ENCODE measurements at places on chromosomes 1 and 21.

DNA sequence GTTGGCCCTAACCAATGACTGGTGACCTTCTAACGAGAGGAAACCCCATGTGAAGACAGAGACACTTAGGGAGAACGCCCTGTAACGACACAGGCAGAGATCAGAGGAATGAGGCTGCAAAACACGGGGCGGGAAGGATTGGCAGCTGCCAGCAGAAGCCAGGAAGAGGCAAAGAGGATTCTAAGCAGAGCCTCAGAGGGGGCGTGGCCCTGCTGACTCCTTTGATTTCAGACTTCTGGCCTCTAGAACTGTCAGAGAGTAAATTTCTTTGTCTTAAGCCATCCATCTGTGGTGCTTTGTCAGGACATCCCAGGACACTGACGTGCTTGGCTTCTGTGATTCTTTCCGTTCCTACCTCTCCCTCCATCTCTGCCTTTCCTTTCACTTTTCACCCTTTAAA lies 79.3 kb downstream of the SH3BGR start:
- DNase-seq: no peak

GRCh38 chr21:40704141-40704540 lies 142.8 kb downstream of the DSCAM start:
- DNase-seq: no peak

DNA sequence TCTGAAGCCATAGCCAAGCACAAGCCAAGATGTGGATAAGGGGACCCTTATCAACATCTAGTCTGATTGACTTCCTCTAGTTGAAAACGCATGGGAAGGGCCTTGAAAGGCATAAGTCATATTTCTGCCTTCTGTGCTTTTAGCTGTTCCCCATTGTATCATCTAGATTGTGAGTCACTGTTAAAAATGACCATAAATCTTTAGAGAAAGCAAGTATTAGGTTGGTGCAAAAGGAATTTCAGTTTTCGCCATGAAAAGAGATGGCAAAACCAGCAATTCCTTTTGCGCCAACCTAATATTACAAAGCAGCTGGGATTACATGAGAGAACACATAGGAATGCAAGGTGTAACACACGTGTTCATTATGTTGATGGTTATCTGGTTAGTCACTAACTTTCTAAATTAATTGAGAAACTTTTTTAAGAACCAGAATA lies 63.6 kb downstream of the CLIC6 start:
- no peak for DNase-seq

GRCh38 chr1:159943278-159943640 lies 2.2 kb downstream of the IGSF9 start:
- DNase-seq: no peak

DNA sequence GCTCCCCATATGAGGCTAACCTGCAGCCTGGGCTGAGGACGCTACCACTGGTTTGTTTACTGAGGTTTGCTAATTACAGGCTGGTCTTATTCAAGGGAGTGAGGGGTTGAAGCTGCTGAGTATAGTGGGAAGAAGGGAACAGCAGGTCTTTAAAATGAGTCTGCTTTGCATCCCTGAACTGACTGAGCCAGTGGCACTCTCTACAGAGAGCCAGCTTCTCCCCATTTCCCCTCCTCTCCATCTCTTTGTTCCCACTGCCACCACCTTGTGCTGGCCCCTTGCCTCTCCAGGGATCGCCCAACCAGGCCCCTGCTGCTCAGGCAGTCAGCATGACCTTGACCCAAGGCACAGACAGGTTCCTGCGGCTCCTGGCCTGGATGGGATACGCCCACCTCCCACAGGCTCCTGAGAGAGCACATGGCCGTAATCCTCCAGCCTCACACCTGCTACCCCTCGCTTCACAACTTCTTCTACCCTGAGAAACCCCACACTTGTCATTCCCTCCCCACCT lies 45.0 kb downstream of the IER5 start:
- DNase-seq: no peak

DNA sequence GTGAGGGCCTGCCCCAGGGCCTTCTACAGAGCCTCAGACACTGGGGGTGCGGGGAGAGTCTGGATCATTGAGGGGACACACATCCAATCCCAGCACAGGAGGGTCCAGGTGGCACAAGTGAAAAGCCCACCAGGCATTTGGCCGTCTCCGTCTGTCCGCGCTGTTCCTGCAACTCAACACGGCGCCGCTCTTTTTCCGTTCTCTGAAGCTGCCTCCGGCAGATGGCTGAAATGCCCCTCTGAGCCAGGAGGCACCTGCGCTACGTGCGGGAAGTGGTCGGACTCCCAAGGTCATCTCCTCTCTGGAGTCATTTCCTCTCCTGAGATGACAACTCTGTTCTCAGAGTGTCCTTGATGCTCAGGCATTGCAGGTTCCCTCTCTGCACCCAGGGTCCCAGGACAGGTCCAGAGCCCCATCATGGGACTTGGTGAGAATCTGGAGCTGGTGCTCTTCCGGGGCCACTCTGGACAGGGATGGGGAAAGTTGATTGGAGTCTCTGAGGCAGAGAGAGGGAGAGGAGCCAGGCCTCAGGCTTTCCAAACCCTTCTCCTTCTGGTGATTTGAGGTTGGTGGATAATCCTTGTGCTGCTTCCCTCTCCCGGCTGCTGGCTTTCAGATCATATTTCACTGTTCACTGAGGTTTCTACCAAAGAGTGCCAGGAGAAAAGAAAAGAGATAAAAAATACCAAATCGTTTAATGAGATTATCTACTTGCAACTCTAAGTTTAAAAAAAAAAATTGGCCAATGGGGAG lies 14.0 kb upstream of the MIXL1 start:
- no peak for DNase-seq

DNA sequence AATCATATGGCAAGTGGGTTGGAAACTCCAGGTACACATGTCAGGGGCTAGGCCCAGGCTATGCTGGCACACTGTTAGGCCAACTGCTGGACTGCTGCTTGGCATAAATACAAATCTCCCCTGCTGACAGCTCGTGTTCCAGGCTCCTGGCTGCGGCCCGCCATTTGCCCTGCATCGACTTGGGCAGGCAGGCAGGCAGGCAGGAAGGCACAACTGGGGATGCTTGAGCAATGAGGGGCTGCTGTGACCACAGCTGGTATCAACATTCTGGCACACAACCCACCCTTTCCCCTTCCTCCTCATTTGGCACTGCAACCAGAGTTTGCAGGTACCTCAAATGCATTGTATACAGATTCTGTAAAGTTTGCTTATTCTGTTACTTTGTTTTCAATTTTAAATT lies 53.2 kb downstream of the SAMSN1 start:
- no peak for DNase-seq

- DNase-seq: no peak
These were observed 181.3 kb downstream of the ATP6V1G3 start for GRCh38 chr1:198359024-198359653.

GRCh38 chr1:178540204-178540603 lies 27.3 kb downstream of the TEX35 start:
- no peak for DNase-seq

DNA sequence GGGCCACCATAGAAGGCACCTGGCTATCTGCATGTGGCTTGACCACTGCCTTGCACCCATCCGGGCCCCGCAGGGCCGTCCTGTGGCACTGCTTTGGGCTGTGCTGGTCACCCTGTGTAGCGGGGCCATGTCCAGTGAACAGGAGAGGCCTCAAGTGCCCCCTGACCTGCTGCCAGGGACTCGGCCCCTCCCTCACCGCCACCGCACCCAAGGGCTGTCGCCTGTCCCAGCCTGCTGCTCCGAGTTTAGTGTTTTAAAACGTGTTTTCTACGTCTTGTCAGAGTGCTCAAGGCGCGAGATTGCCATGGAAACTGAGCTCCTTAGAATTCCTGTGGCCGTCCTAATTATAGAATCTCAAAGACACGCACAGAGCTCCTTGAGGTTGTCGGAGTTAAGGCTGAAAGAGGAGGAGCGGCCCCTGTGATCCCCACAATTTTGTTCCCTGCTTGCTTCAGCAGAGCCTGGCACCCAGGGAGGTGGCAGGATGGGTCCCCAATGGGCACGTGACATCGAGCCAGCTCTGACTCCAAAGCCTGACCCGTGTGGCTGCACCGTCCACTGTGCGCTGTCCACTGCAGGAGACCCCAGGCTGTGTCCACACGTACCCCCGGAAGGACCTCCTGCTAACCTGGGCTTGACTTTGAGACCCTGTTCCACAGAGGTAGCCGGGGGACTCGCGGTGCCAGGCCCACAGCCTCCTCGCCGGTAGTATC lies 66.2 kb downstream of the FAAP20 start:
- no peak for DNase-seq

GRCh38 chr1:46456411-46456963 lies 33.1 kb upstream of the DMBX1 start:
- no peak for DNase-seq

DNA sequence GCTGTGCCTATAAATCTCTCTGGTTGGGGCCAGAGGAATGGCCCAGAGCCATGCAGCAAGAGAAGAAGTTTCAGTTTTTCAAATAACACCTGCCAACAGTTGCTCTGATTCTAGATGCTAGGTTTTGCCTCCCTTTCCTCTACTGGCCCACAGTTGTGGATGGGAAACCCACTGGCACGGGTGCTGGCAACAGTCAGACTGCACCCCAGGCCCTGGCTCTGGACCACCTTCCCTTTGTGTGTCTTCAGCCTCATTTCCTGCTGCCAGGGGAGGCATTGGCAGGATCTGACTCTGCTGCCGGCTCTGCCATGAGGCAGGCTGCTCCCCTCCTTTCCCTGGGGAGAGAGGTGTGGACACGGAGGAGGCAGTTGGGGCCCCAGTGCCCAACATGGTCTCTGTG lies 142.0 kb downstream of the IGSF21 start:
- no peak for DNase-seq

GRCh38 chr1:230113593-230114236 lies 46.7 kb downstream of the GALNT2 start:
- DNase-seq: no peak

GRCh38 chr1:77044133-77044849 lies 174.9 kb downstream of the PIGK start:
- DNase-seq: no peak

GRCh38 chr1:57024428-57024827 lies 58.6 kb upstream of the C8B start:
- no peak for DNase-seq

DNA sequence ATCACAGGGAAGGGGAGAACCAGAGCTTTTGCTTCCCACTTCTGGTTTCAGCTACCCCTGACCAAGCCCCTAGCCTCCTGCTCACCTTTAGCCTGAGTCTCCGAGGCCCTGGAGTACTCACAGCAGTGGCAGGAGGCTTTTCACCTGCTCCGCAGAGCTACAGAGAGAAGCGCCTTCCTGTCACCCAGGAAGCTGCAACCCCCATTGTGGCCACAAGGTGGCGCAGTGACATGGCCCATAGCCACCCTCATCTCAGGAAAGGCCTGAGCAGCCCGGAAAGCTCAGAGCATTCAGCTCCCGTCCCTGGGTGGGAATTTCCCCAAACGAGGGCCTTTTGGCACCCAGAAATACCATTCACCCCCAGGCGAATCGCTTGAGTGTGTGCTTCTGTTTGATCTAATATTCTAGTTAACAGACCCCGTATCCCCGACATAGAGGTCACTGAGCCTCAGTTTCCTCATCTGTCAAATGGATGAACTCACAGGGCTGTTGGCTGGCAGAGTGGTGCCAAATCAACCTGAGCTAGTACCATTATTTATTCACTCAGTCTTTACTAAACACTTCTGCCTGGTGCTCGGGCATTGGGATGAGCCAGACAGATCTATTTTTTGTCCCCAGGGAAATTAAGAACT lies 25.3 kb downstream of the A3GALT2 start:
- DNase-seq: peak; percentile 53

GRCh38 chr1:160428655-160429054 lies 28.3 kb downstream of the VANGL2 start:
- DNase-seq: no peak

DNA sequence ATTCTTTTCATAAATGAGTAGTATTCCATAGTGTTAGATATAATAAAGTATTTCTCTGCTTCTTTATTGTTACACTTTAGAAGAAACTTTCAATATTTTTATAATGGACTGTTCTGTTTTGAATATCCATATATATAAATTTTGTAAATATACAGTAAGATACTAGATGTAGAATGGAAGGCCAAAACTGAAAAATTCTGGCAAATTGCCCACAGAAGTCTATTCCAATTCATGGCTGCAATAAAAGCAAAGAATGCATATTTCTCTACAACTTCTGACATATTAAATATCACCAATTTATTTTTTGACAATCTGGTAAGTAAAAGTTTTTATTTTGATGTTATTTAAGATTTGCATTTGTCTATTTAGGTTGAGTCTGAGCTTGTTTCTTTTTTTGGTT lies 532.5 kb downstream of the NCAM2 start:
- no peak for DNase-seq

GRCh38 chr1:37028981-37029617 lies 5.2 kb downstream of the GRIK3 start:
- no peak for DNase-seq

GRCh38 chr1:11751087-11751486 lies 10.9 kb upstream of the C1orf167 start:
- DNase-seq: no peak

GRCh38 chr1:104291156-104291555 lies 541.5 kb downstream of the AMY1C start:
- DNase-seq: no peak

GRCh38 chr1:48704736-48705135 lies 72.0 kb downstream of the BEND5 start:
- DNase-seq: no peak

DNA sequence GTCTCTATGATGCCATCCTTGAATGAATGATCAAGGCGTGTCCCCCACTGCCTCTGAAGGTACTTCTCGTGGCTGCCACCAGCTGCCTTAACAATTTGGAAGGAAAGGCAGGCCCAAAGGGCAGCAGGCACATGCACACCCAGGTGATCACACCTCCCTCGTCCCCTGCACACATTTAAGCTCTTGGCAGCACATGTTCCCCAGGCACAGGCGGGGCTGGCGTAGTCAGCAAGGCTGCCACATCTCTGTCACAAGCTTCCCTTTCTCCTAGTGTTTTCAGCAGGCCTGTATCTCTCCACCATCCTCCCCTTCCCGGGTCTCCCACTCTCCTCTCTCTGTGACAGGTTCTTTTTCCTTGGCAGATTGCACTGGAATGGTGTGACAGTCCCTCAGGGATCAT lies 111.9 kb downstream of the CACNA1E start:
- DNase-seq: no peak

- no peak for DNase-seq
These were observed 36.8 kb downstream of the OR13G1 start for GRCh38 chr1:247642742-247643141.

DNA sequence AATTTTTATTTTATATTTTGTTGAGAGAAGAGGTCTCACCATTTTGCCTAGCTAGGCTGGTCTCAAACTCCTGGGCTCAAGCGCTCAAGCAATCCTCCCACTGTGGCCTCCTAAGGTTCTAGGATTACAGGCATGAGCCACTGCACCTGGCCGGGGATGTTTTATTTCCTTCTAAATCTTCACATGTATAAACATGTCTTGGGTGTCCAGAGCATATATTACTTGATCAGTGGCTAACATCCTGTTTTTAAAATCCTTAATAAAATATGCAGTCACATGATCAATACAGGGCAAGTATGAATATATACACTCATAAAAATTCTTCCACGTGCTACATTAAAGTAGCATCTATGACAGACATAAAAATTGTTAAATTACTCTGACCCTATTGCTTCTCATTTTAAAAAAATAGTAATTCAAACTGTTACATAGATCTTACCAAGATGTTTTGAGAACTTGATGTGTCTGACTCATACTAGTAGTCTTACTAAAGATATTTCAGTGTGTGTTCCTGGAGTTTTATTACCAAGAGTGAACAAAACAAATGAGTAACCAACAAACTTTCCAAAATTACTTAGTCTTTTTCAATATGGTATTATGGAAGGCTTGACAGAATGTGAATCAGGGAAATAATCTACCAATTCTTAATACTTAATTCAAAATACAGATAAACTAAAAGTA lies 222.5 kb downstream of the SLC45A1 start:
- DNase-seq: no peak

- DNase-seq: no peak
These were observed 3.7 kb upstream of the MROH9 start for GRCh38 chr1:170931650-170932049.

- no peak for DNase-seq
These were observed 8.8 kb downstream of the ZNF692 start for GRCh38 chr1:248850124-248850523.
